Stimulated activated naive CD4-positive, alpha-beta T cell (primary cell): ENCODE measurements at places on chromosomes 2 and 18.

GRCh38 chr2:208489687-208490086, 83.1 kb downstream of the PTH2R start:
- no peak for DNase-seq

DNA sequence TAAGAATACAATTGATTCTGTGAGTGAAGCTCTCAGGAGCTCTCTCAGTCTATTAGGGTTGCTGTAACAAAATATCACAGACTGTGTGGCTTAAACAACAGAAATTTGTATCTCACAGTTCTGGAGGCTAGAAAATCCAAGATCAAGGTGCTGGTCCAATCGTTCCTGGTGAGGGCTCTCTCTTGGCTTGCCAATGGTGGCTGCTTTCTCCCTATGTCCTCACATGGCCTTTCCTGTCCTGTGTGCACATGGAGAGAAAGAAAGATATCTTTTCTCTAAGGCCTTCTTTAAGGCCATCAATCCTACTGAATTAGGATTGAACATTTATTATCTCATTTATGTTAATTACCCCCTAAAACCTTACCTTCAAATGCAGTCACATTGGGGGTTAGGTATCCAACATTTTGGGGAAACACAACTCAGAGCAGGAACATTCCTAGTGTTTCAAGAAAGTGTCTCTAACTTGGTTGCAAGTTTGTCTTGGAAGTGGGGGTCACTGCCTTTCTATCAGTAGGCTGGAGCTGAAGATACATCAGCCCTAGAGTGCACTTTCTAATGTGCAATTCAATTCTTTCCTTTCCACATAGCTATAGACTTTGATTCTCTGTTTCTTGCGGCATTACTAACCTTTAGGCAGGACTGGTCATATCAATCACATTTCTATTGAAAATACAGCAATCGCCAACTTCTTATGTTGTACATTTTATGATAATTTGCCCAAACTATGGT, 24.8 kb downstream of the TFPI start:
- DNase-seq: no peak

GRCh38 chr2:72952961-72953360, 35.6 kb downstream of the EMX1 start:
- DNase-seq: no peak

DNA sequence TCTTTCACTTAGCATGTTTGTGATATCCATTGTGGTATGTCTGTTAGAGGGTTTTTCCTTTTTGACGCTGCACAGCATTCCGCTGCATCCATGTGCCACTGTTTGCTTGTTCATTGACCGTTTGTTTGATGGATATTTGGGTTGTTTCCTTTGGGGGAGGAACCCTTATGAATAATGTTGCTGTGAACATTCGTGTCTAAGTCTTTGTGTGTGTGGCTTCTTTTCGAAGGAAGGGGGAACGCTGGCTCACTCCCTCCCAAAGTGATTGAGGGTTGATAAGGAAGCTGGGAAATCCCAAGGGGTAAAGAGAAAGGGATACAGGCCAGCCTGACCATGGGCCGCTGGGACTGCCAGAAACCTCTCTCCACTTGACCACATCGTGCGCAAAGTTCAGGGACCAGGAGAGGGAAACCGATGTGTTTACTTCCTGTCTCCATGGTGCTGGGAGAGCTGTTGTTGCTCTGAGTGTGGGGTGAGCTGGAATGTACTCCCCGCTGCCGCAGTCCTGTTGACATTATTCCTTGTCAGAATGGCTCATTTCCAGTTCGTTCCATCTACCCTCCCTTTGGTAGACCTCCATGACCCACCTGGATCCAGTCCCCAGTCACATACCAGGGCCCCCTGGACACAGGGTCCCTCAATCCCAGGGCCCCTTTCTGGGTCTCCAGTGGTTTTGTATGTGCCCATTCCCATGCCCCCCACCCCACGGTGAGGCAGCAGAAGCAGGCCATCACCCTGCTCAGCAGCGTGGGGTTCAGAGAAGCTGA, 39.6 kb downstream of the HS1BP3 start:
- DNase-seq: no peak

DNA sequence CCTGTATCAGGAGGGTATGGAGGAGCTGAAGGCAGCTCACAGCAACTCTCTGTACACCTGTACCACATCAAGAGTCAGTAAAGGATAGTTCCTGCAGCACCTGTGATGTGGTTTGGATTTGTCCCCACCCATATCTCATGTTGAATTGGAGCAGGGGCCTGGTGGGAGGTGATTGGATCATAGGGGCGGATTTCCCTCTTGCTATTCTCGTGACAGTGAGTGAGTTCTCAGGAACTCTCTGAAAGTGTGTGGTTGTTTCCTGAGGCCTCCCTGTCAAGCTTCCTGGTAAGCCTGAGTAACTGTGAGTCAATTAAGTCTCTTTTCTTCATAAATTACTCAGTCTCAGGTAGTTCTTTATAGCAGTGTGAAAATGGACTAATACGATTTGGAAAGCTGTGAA, 28.9 kb downstream of the OSBPL1A start:
- DNase-seq: peak; percentile 1
